ENCODE measurements at places on chromosomes 5 and 9.

DNA sequence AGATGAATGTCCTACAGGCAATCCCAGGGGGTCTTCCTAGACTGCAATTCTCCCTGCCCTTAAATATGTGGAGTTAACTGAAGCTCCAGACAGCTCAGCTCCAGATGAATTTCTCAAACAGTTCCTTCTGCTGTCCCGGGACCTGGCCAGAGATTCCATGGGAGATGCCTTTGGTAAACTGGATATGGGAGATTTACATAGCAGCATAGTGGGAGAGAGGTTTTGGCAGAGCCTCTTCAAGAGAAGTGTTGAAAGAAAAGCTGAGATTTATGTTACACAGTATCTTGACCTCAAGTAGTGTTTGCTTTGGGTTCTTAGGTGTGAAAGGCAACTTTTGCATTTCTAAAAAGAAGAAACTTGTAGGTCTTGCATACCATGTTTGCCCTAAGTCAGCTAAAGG is 364.9 kb downstream of the ARRDC3 start:
- no peaks in the 10 kb centered on the region for H3K27me3 ChIP-seq
- H3K4me3 ChIP-seq = no peak overlapping the region
- DNase-seq = no peak
- H3K4me1 ChIP-seq = no peaks in the 10 kb centered on the region

GRCh38 chr9:107793541-107793940 is 304.0 kb upstream of the KLF4 start:
- no peak overlapping the region for H3K27ac ChIP-seq
- H3K36me3 ChIP-seq = no peaks in the 10 kb centered on the region
- peak; percentile 0 for DNase-seq

GRCh38 chr5:82336226-82336958 is 58.2 kb upstream of the RPS23 start:
- no peak overlapping the region for H3K27ac ChIP-seq
- DNase-seq = no peak
- H3K36me3 ChIP-seq = no peaks in the 10 kb centered on the region
- H3K4me3 ChIP-seq = no peak overlapping the region

DNA sequence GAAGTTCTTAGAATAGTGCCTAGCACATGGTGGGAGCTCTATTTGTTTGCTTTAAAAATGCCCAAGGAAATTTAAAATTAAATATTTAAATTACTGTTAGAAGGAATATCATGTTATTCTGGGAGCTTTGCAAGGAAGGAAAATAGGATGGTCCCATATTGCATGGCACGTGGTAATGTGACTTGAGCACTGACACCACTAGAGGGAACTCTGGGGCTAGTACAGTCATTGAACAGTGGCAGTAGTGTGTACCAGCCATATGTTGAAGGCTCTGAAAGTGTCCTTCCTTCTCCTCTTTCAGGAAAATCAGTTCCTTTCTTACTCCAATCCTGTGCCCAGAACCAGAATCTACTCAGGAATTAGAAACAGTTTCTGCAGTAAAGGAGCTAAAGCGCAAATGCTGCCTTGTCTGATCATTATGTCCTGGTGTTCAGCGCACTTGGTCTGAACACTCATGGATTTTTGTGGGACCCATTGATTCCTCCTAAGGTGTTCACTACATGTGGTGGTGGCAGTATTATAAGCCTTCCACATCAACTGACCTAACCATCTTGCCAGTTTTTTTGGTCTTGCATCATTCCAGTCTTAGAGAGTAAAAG is 54.1 kb downstream of the GDA start:
- no peak overlapping the region for H3K27ac ChIP-seq
- H3K27me3 ChIP-seq = no peaks in the 10 kb centered on the region
- no peak for DNase-seq
- H3K4me3 ChIP-seq = no peak overlapping the region
- no peaks in the 10 kb centered on the region for H3K36me3 ChIP-seq
- H3K4me1 ChIP-seq = no peaks in the 10 kb centered on the region

DNA sequence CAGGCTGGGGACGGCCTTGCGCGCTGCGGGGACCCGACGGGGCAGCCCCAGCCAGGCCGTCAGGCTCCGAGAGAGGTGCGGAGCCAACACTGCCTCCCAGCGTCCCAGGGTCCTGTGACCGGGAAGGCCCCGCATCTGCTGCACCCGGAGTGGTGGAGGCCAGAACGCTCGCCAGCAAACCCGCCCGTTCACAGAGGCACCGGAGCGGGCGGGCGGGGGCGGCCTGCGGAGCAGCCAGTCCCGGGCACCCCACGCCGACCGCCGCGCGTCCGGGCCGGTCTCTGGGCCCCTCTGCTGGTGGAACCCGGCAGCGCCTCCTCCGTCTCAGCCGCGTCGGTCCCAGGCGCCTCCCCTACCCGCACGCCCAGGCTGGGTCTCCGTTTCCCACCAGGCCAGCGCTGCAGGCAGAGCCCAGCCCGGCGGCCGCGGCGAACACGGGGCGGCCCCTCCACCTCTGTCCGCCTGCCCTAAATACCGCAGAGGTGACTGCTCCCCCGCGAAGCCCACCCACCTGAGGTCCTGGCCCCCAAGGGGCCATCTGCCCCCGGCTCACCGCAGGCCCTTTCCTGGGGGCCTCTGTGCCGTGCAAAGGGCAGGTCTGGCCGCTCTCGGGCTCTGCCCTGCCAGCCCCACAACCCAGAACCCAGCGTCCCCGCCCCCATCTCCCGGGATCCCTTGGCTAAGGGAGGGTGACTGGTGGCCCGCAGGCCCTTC is 15.9 kb downstream of the EXD3 start:
- DNase-seq = no peak
- peak overlapping the region; percentile 66 for H3K27ac ChIP-seq
- peak overlapping the region; percentile 54 for H3K4me3 ChIP-seq
- H3K36me3 ChIP-seq = no peaks in the 10 kb centered on the region
- H3K4me1 ChIP-seq = peaks cover 38% of the 10 kb centered on the region
- no peaks in the 10 kb centered on the region for H3K27me3 ChIP-seq

GRCh38 chr5:27093279-27093678 is 54.9 kb upstream of the CDH9 start:
- no peak overlapping the region for H3K27ac ChIP-seq
- no peaks in the 10 kb centered on the region for H3K4me1 ChIP-seq
- H3K27me3 ChIP-seq = no peaks in the 10 kb centered on the region
- H3K4me3 ChIP-seq = no peak overlapping the region
- no peak for DNase-seq

DNA sequence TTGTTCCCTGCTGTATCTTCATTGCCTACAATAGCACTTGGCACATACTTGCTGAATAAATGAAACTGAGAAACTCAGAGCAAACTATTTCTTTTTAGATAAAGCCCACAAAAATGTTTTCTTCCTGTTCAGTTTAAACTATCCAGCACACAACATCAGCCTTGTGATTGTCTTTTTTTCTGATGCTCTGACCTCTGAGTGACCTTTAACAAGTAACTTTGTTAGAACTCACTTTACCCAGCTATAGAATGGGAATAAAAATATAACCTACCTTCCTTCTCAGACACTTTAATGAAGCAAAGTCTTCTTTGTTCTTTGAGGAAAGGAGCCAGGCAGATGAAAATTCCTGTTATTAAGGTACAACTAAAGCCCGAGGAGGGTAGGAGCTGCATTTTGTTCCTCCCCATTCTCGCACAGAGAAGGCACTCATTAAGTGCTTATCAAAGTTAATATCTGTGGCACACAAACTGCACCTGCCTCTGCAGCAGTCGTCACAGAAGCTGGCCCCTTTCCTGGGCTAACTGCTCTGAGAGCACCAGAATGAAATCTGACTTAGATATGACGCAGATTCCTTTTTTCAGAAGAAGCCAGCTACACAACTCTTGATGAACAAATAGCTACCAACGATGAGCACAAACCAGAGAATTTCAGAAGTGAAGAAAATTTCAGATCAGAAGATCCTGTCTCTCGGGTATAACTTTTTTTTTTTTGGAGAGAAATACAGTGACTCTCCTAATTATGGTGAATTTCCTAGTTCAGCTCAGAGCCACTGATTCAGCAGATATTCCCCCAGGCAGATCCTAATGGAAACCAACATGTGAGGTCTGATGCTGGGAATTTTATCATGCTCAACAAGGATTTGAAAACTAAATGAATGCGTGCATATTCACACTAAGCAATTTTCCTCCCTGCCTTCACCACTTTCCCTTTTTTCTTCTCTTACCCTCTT is 31.0 kb upstream of the NR3C1 start:
- no peaks in the 10 kb centered on the region for H3K4me1 ChIP-seq
- no peaks in the 10 kb centered on the region for H3K27me3 ChIP-seq
- H3K27ac ChIP-seq = no peak overlapping the region
- no peak for DNase-seq

DNA sequence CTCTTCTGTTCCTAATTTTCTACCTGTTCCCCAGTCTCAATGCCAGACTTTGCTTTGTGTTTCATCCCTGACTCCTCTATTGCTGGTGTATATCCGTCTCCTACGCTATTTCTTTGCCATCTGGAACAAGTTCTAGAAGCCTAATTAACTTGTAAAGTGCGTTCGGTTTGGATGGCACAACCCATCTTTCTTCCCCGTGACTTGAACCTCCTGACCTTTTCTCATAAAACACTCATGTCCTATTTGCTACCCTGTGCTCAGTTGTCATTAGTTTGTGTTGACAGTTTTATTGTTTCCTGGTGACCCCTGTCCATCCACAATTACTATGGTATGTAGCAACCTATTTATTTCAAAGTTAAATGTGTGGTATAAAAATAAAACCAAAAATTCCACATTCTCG is 323.5 kb downstream of the TLE4 start:
- no peak for DNase-seq
- H3K4me1 ChIP-seq = no peaks in the 10 kb centered on the region
- H3K36me3 ChIP-seq = no peaks in the 10 kb centered on the region
- H3K27me3 ChIP-seq = no peaks in the 10 kb centered on the region

GRCh38 chr9:18825656-18826170 is 207.3 kb downstream of the SAXO1 start:
- H3K4me1 ChIP-seq = peaks cover 9% of the 10 kb centered on the region
- DNase-seq = no peak
- no peaks in the 10 kb centered on the region for H3K36me3 ChIP-seq
- no peak overlapping the region for H3K4me3 ChIP-seq

DNA sequence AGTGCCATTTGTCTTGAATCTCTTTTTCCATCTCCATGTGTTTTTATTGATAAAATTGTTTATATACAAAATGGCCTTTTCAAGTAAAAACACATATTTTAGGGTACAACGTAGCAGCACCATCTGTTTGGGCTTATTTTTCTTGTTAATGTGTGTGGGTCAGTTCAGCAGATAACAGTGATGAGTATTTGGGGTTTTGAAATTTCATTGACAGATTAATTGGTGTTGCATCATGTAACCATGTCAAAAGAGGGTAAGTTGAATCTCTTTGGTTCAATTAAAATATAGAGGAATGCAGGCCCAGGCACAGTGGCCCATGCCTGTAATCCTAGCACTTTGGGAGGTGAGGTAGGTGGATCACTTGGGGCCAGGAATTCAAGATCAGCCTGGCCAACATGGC is 20.0 kb upstream of the PURA start:
- no peak overlapping the region for H3K4me3 ChIP-seq
- H3K4me1 ChIP-seq = no peaks in the 10 kb centered on the region
- H3K36me3 ChIP-seq = no peaks in the 10 kb centered on the region

GRCh38 chr9:108093773-108094675 is 604.5 kb upstream of the KLF4 start:
- no peaks in the 10 kb centered on the region for H3K4me1 ChIP-seq
- no peak overlapping the region for H3K4me3 ChIP-seq
- H3K27ac ChIP-seq = no peak overlapping the region
- no peaks in the 10 kb centered on the region for H3K27me3 ChIP-seq

DNA sequence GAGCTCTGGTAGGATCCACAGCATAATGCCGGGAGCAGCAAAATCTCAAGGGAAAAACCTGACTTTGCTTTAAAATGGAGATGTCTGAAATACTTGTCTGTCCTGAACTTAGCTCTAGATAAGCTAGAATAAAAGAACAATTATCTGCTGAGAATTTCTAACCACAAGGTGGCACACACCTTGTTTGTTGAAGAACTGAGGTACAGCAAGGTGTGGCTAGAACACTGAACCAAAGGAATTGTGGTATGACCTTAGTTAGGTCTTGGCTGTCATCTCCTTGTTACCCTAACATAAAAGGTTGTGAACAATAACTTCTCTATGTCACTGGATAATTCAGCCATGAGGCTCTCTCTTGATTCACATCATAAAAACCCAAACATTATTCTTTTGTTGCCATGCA is 72.3 kb upstream of the ANXA1 start:
- no peaks in the 10 kb centered on the region for H3K4me1 ChIP-seq
- H3K27me3 ChIP-seq = no peaks in the 10 kb centered on the region
- H3K4me3 ChIP-seq = no peak overlapping the region
- DNase-seq = no peak

- no peak for DNase-seq
- no peaks in the 10 kb centered on the region for H3K4me1 ChIP-seq
- H3K36me3 ChIP-seq = no peaks in the 10 kb centered on the region
- H3K4me3 ChIP-seq = no peak overlapping the region
- H3K27ac ChIP-seq = no peak overlapping the region
- H3K27me3 ChIP-seq = no peaks in the 10 kb centered on the region
These were observed 205.1 kb downstream of the RAB3C start for GRCh38 chr5:58787987-58788386.

DNA sequence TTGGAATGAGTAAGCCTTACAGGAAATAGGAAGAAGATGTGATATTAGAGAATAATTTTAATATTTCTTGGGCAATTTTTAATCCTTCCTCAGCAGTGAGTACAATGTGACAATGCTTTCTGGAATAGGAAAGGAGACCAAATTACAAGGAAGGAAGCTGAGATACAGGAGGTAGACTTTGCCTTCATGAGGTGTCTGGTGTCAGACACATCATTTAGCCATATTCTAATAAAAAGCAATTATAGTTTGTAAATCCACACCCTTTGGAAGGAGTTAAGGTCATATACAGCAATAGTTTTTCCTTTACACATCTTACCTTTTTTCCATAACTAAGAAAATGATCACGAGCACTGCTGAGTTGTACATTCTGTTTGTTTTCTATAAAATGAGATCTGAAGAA is 390.4 kb downstream of the SH3GL2 start:
- no peaks in the 10 kb centered on the region for H3K4me1 ChIP-seq
- H3K36me3 ChIP-seq = no peaks in the 10 kb centered on the region
- H3K27ac ChIP-seq = no peak overlapping the region
- no peak for DNase-seq
- no peaks in the 10 kb centered on the region for H3K27me3 ChIP-seq

GRCh38 chr5:169307646-169308045 is 6.7 kb upstream of the SLIT3 start:
- no peak overlapping the region for H3K27ac ChIP-seq
- H3K4me3 ChIP-seq = no peak overlapping the region
- DNase-seq = no peak
- no peaks in the 10 kb centered on the region for H3K27me3 ChIP-seq
- no peaks in the 10 kb centered on the region for H3K4me1 ChIP-seq

DNA sequence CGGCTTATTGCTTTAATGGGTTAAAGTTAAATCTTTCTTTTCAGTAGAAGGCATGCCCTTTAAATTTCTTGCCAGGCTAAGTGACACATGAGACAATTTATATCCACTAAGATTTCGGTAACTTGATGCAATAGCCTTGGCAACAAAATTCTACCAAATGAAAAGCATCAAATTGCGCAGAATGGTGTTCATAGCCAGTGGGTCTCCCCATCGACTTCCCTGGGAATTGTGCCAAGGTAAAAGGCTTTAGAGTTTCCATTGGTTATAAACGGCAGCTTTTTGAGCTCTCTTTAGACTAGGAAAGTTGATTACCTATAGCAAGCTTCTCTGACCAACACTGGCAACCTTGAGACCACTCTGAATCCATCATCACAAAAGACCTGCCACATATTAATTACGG is 358.4 kb downstream of the ARRDC3 start:
- no peak for DNase-seq
- no peaks in the 10 kb centered on the region for H3K27me3 ChIP-seq
- no peak overlapping the region for H3K4me3 ChIP-seq
